ENCODE measurements at places on chromosomes 2 and 18.
A peak's percentile ranks its signal among the peaks of the same experiment; 100 is the strongest.

- no peaks in the 10 kb centered on the region for H3K4me1 ChIP-seq
- no peaks in the 10 kb centered on the region for H3K36me3 ChIP-seq
- H3K27me3 ChIP-seq = peaks cover 8% of the 10 kb centered on the region
- H3K4me3 ChIP-seq = no peak overlapping the region
- DNase-seq = no peak
- H3K27ac ChIP-seq = no peak overlapping the region
Observed at GRCh38 chr2:147133286-147133908, 711.4 kb upstream of the ACVR2A start.

DNA sequence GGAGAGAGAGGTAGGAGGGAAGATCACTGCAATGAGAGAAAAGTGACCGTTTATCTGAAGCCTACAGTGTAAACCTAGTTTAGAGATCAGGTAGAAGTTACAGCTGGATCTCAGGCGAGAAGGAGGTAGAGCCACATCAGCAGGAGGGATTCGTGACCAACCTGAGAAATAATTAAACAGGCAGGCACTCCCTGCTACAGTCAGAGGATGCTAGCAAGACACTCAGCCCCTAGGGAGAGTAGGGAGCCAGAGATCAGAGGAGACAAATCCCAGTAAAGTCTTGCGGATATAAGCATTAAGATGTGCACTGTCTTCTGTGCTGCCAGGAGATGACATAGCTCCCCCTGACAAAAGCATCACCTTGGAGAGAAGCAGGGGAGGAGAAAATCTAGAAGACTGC, 629.1 kb upstream of the SLC39A10 start:
- no peak overlapping the region for H3K27ac ChIP-seq
- DNase-seq = no peak
- H3K4me1 ChIP-seq = no peaks in the 10 kb centered on the region
- no peaks in the 10 kb centered on the region for H3K36me3 ChIP-seq
- peaks cover 30% of the 10 kb centered on the region for H3K27me3 ChIP-seq

GRCh38 chr18:7870855-7871254, 303.7 kb downstream of the PTPRM start:
- no peak overlapping the region for H3K27ac ChIP-seq
- H3K27me3 ChIP-seq = no peaks in the 10 kb centered on the region
- H3K36me3 ChIP-seq = peaks cover 5% of the 10 kb centered on the region
- H3K4me3 ChIP-seq = no peak overlapping the region
- no peak for DNase-seq

- no peak overlapping the region for H3K27ac ChIP-seq
- H3K4me3 ChIP-seq = no peak overlapping the region
- no peaks in the 10 kb centered on the region for H3K4me1 ChIP-seq
- H3K27me3 ChIP-seq = peaks cover 20% of the 10 kb centered on the region
- H3K36me3 ChIP-seq = no peaks in the 10 kb centered on the region
Observed at GRCh38 chr2:162232671-162233070, 10.6 kb downstream of the FAP start.

DNA sequence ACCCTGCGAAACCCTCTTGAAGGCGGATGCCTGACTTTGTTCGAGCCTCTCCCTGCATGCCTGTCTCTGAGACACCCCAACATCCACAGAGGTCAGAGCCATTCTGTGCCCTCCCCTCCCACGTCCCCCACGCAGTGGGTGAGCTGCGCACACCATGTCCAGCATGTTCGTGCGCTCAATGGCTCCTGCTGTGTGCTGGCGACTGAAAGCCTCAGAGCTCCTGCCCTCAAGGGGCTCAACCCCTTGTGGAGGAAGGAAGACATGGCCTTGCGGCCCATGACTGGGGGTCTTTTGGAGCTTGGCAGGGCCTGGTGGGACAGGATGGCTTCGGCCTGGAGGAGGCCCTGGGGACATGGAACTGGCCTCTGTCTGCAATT, 45.7 kb downstream of the ANKMY1 start:
- DNase-seq = no peak
- H3K4me1 ChIP-seq = peaks cover 18% of the 10 kb centered on the region
- no peak overlapping the region for H3K4me3 ChIP-seq

DNA sequence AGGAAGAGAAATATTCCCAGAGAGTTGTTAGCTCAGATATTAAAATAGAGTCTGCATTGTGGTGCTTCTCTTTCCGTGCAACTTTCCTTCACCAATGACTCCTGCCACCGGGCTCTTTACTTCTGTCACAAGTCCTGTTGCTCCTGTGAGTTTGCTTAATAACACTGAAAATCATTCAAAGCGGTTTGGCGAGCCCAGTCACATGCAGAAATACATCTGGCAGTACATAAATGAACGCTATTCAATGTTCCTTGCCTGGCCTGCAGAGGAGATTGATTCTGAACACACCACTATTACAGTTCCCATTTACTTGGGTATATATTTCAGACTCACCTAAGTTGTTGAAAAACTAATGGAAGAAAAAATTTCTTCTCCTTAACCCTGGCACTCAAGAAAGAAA, 276.6 kb downstream of the ZNF521 start:
- H3K36me3 ChIP-seq = no peaks in the 10 kb centered on the region
- no peaks in the 10 kb centered on the region for H3K27me3 ChIP-seq
- DNase-seq = no peak
- H3K4me3 ChIP-seq = no peak overlapping the region
- H3K27ac ChIP-seq = no peak overlapping the region

- no peak for DNase-seq
- H3K36me3 ChIP-seq = no peaks in the 10 kb centered on the region
- H3K27me3 ChIP-seq = no peaks in the 10 kb centered on the region
Observed at GRCh38 chr18:65592435-65592834, 158.4 kb upstream of the CDH7 start.

DNA sequence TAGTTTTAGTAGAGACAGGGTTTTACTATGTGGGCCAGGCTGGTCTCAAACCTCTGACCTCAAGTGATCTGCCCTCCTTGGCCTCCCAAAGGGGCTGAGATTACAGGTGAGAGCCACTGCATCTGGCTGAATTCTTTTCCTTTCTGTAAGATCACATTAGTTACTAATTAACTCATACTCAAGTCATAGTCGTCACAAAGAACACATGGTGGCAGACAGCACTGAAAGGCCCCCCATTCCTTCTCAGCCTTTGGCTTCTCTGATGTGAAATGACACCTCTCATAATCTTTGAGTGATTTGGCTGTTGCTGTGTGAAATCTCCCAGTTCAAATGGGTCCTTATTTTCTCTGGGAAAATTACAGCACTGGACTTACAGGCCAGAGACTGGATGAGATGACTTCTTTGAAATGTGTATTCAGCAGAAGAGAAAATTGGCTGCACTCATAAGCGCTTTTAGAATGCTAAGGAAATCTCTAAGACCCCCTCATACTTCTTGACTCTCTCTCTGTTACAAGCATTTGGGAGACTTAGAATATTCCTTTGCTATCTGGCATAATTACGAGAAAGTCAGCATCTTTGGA, 764.8 kb downstream of the RNF144A start:
- no peaks in the 10 kb centered on the region for H3K27me3 ChIP-seq
- peaks cover 31% of the 10 kb centered on the region for H3K4me1 ChIP-seq
- no peak overlapping the region for H3K4me3 ChIP-seq
- H3K27ac ChIP-seq = no peak overlapping the region
- peaks cover 3% of the 10 kb centered on the region for H3K36me3 ChIP-seq

DNA sequence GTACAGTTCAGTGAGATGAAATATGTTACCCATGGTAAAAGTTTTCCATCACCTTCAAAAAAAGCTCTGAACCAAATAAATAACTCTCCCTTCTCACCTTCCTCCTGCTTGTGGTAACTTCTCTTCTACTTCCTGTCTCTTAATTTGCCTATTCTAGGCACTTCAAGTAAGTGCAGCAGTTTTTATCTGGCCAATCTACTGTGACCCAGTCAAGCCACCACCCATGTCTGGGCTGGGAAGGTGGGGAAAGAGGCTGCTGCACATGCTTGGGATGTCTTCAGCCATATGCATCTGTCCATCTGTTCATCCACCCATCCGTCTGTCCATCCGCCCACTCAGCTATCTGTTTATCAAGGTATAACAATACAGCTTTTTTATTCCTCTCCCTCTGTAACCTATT, 31.6 kb downstream of the ZNF532 start:
- no peaks in the 10 kb centered on the region for H3K36me3 ChIP-seq
- H3K27me3 ChIP-seq = peaks cover 28% of the 10 kb centered on the region
- DNase-seq = no peak
- no peak overlapping the region for H3K27ac ChIP-seq
- H3K4me1 ChIP-seq = peaks cover 20% of the 10 kb centered on the region

- H3K4me1 ChIP-seq = no peaks in the 10 kb centered on the region
- H3K36me3 ChIP-seq = no peaks in the 10 kb centered on the region
- DNase-seq = no peak
Observed at GRCh38 chr2:79200762-79201161, 41.2 kb upstream of the REG3A start.

GRCh38 chr2:65545837-65546805, 113.7 kb upstream of the SPRED2 start:
- H3K4me3 ChIP-seq = no peak overlapping the region
- no peaks in the 10 kb centered on the region for H3K36me3 ChIP-seq
- no peak for DNase-seq
- peaks cover 18% of the 10 kb centered on the region for H3K4me1 ChIP-seq
- H3K27ac ChIP-seq = no peak overlapping the region

DNA sequence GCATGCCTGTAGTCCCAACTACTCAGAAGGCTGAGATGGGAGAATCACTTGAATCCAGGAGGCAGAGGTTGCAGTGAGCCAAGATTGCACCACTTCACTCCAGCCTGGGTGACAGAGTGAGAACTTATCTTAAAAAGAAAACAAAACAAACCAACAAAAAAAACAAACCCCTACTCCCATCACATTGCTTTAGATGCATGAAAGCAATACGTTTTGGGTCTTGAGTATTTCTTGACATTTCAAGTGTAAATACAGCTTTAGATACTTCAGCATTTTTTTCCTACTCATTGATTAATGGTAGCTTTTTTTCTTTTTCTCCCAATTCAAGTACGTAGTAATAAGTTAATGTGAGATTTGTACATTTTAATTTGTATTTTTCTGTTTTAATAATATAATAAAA, 20.3 kb downstream of the RASGRP3 start:
- H3K27ac ChIP-seq = no peak overlapping the region
- H3K36me3 ChIP-seq = no peaks in the 10 kb centered on the region
- peaks cover 48% of the 10 kb centered on the region for H3K4me1 ChIP-seq
- peaks cover 37% of the 10 kb centered on the region for H3K27me3 ChIP-seq

DNA sequence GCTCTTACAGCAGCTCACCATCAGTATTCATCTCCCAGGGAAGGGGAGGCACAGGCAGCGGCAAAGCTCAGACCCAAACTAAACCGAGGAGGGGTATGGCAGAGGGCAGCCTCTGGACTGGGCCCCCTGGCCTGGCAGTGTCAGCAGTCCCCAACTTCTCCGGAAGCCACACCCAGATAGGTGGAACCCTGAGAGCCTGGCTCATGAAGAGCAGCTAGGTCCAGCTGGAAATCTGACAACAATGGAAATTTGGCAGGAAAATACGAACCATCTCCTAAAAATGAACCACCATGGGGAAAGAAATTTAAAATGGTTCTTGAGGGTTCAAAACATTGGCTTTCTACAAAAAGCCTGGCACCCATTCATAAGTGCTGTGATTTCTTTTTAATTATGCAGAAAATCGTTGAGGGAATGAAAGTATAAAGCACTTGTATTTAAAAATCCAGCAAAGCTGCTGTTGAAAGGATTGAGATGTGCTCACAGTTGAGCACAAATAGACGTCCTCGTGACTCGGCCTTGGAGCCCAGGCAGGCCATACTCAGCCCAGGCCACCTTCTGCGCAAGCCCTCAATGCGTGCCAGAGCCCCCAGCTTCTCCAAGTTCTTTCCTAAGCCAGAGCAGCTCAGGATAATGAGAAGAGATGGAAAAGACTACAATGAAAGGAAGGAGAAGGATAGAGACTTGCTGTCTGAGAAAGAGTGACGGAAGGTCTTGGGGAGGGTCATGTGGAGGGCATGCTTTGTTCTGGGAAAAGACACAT, 93.0 kb downstream of the COL6A3 start:
- H3K4me1 ChIP-seq = no peaks in the 10 kb centered on the region
- no peak overlapping the region for H3K27ac ChIP-seq
- H3K27me3 ChIP-seq = peaks cover 8% of the 10 kb centered on the region
- no peaks in the 10 kb centered on the region for H3K36me3 ChIP-seq
- no peak overlapping the region for H3K4me3 ChIP-seq

- no peaks in the 10 kb centered on the region for H3K36me3 ChIP-seq
- H3K4me1 ChIP-seq = no peaks in the 10 kb centered on the region
- no peak overlapping the region for H3K27ac ChIP-seq
- peaks cover 12% of the 10 kb centered on the region for H3K27me3 ChIP-seq
- no peak overlapping the region for H3K4me3 ChIP-seq
Observed at GRCh38 chr2:60408207-60408606, 145.2 kb downstream of the BCL11A start.

GRCh38 chr2:226427538-226428307, 371.9 kb downstream of the IRS1 start:
- no peak overlapping the region for H3K27ac ChIP-seq
- H3K4me1 ChIP-seq = peaks cover 22% of the 10 kb centered on the region
- H3K4me3 ChIP-seq = no peak overlapping the region
- peaks cover 40% of the 10 kb centered on the region for H3K27me3 ChIP-seq
- DNase-seq = no peak

DNA sequence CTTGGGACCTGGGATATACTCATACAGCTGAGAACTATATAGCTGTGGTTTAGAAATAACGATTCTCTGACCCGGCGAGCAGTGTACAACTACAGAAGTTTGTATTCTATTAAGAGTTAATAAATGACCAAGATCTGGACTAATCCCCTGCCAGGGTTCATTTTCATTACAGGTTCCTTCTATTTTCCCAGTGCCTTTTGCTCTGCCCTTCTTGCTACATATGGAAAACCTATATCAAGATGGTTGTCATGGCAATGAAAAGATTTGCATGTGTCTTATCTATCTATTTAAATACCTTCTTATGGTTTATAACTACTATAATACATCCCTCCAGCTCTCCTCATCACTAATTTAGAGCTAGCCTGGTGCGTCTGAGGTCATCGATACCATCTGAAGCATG, 965.2 kb downstream of the BCL11A start:
- H3K4me3 ChIP-seq = no peak overlapping the region
- no peak for DNase-seq
- no peaks in the 10 kb centered on the region for H3K36me3 ChIP-seq
- no peaks in the 10 kb centered on the region for H3K27me3 ChIP-seq
- no peak overlapping the region for H3K27ac ChIP-seq

DNA sequence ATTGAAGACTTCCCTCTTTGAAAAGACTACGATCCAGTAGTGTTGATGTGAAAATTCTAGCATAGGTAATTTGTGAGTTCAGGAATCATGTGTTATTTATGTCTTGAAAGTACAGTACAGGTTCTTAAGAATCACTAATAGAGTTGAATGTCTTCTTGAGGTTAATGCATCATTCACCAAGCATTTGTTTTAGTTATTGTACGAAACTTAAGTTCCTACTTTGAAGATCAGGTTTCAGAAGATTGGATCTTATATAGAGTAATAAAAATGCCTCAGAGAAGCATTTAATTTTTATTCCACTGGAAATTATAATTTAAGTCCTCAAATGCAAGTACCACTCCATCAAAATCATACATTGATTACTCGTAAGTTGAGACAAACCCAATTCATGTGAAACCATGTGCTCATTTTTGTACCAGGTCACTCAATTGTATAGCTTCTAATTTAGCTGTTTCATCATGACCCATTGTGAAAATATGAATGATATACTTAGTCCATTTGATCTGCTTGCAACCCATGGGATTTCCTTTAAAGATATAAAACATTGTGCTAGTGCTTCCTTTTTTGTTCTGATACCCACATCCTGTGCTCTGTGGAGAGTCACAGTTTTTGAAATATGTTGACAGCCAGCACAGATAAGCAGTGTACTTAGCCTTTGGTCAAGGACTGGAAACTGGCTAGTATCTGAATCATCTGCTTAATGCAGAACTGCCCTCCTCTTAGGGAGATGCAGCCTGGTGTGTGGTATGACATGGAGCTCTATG, 22.5 kb upstream of the RAB27B start:
- DNase-seq = peak; percentile 3
- H3K36me3 ChIP-seq = no peaks in the 10 kb centered on the region
- H3K27me3 ChIP-seq = peaks cover 26% of the 10 kb centered on the region
- H3K27ac ChIP-seq = no peak overlapping the region
- H3K4me3 ChIP-seq = no peak overlapping the region
- H3K4me1 ChIP-seq = peaks cover 19% of the 10 kb centered on the region
